Muscle of leg (tissue), 16 donors: ENCODE measurements at places on chromosomes 16 and 17. TPM values are rescaled to one million over a fixed set of nuclear protein-coding genes. Genes with fewer than 3 reads are reported as not detected.

TPSG1 gene
- polyA plus RNA-seq: 1.6 TPM

TPPP3 gene
- polyA plus RNA-seq: 387 TPM

NPTX1 gene
- 0.16 TPM for polyA plus RNA-seq

BCKDK gene
- 33.1 TPM for polyA plus RNA-seq

OXLD1 gene
- polyA plus RNA-seq: 15.6 TPM

DNA sequence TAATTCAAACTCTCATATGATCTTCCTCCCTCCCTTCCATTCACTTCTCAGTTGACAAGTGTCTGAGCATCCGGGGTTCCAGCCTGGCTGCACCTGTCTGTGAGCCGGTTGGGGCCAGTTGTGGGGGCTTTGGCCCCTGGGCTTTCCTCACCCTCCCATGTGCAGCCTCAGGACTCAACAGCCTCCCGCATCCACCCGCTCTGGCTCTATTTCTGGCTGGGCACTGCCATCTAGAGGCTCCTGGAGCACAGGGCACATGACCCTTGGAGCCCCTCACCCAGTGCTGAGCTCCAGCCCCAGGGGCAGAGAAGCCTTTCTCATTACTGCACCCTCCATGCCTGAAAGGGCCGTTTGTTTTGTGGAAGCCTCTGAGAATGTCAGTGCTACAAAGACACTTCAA is 43.3 kb downstream of the HAPSTR1 start:
- H3K36me3 ChIP-seq: no peaks in the 10 kb centered on the region
- no peak overlapping the region for H3K27ac ChIP-seq
- peak; percentile 34 for DNase-seq
- no peaks in the 10 kb centered on the region for H3K27me3 ChIP-seq
- H3K4me3 ChIP-seq: no peak overlapping the region

- no peak overlapping the region for H3K27ac ChIP-seq
- H3K36me3 ChIP-seq: peaks cover 28% of the 10 kb centered on the region
- no peak for DNase-seq
- H3K27me3 ChIP-seq: no peaks in the 10 kb centered on the region
Observed at GRCh38 chr16:87352818-87353217, 30.8 kb downstream of the FBXO31 start.

DNA sequence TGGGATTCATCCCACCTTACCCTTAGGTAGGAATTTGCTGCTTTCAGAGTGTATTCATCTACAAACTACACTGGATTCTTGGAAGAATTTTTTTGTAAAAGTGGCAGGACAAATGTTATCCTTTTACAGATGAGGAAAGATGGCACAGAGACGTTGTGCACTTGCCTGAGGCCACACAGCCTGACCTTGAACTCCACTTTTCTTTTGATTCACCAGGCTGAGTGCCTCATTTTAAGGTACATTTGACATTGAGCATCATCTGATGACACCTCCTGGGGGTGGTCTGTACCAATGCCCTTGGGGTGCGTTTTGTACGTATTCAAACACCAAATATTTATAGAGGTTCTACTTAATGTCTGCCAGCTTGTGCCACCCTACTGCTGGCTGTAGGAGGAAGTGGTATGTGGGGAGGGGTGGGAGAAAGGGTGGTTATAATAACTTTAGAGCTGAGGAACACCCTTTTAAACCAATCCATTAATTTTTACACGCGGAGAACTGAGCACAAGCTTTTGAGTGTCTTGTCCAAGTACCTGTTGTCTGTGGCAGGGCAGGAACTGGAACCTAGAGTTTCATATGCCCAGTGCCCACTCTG is 29.1 kb downstream of the HS3ST3B1 start:
- H3K36me3 ChIP-seq: no peaks in the 10 kb centered on the region
- H3K4me1 ChIP-seq: peaks cover 6% of the 10 kb centered on the region
- no peak for DNase-seq
- no peak overlapping the region for H3K27ac ChIP-seq
- H3K4me3 ChIP-seq: no peak overlapping the region

DNA sequence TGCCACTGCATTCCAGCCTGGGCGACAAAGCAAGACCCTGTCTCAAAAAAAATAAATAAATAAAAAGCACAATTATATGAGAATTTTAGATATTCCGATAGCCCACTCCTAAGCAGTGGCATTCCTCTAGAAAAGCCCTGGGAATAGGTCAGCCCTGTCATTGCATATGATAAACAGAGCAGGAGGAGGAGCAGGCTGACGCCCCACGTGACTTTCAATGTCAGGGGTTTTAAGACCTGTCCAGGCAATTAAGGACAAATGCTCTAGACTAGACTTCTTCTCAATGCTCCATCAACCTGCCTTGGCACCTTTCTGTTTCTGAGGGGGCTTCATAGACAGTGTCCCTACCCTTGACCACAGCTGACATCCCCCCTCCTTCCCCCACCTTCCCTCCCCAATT is 7.5 kb downstream of the TOM1L2 start:
- DNase-seq: no peak
- peaks cover 3% of the 10 kb centered on the region for H3K4me1 ChIP-seq
- H3K4me3 ChIP-seq: no peak overlapping the region
- H3K27me3 ChIP-seq: no peaks in the 10 kb centered on the region

- H3K27ac ChIP-seq: peak overlapping the region; percentile 99
- H3K36me3 ChIP-seq: no peaks in the 10 kb centered on the region
- no peaks in the 10 kb centered on the region for H3K27me3 ChIP-seq
- peak; percentile 27 for DNase-seq
Observed at GRCh38 chr16:53209429-53209828, 154.6 kb downstream of the CHD9 start.

DNA sequence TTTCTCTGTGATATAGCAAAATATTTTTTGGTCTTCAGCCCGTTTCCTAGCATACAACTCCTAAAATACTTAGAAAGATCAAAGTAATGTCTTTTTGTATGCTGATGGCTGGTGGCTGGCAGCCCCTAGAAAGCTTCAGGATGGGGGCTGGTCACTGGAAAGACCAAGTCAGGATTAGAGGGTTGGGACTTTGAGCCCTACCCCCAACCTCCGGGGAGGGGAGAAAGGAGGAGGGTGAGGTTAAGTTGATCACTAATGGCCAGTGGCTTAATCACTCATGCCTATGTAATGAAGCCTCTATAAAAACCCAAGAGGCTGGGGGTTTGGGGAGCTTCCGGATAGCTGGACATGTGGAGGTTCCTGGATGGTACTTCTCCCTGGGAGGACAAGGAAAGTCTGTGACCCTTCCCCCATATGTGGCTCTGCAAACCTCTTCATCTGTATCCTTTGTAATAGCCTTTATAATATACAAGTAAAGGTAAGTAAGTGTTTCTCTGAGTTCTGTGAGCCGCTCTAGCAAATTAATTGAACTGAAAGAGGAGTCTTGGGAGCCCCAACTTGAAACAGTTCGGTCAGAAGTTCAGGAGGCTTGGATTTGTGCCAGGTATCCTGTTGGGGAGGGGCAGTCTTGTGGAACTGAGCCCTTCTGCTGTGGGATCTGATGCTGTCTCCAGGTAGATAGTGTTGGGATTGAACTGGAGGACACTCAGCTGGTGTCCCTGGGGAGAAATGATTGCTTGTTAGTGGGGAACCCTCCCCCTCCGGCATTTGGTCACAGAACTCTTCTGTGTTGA is 3.5 kb downstream of the SLC7A6 start:
- DNase-seq: no peak
- H3K36me3 ChIP-seq: no peaks in the 10 kb centered on the region
- no peaks in the 10 kb centered on the region for H3K27me3 ChIP-seq
- peaks cover 17% of the 10 kb centered on the region for H3K4me1 ChIP-seq
- no peak overlapping the region for H3K27ac ChIP-seq

- DNase-seq: no peak
- H3K4me3 ChIP-seq: peak overlapping the region; percentile 47
- no peaks in the 10 kb centered on the region for H3K36me3 ChIP-seq
Observed at GRCh38 chr16:1154887-1155331, 2.0 kb downstream of the CACNA1H start.

DNA sequence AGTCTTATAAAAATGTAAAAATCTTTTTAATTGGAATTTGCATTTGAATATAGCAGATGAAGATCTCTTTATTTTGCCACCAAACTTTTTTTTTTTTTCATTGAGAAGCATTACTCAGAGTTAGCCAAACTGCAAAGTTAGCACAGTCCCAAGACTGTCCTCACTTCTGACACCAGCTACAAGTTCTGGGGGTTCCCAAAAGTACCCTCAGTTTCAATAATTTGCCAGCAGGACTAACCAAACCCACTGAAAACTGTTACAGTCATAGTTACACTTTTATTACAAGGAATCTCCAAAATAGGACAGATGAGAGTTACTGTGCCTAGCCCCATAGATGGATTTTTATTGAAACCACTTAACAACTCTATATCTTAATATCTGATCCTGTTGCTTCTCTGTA is 144.1 kb downstream of the CHD9 start:
- H3K4me3 ChIP-seq: no peak overlapping the region
- no peak overlapping the region for H3K27ac ChIP-seq
- H3K27me3 ChIP-seq: no peaks in the 10 kb centered on the region
- no peaks in the 10 kb centered on the region for H3K4me1 ChIP-seq
- no peaks in the 10 kb centered on the region for H3K36me3 ChIP-seq
